H4 (cell line): ENCODE measurements at places on chromosomes 13 and 19.

DNA sequence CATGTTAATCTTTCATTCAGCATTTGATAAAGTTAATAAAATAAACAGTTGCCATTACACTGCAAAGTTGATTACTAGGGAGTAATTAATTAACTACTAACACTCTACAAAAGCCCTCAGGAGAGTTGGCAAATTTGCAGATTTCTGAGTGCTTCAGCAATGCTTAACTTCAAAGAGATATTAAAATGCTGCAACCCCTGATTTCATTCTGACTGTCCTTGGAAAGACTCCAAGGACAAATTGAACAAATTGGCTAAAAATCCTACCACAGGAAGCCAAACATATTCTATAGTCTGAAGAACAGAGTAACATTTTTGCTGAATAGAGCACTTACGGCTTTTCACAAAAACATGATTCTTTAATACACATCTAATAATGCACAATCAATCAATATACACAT, 1543.0 kb downstream of the SLITRK5 start:
- DNase-seq: no peak

GRCh38 chr13:44199627-44200207, 173.9 kb upstream of the SERP2 start:
- no peak for DNase-seq

DNA sequence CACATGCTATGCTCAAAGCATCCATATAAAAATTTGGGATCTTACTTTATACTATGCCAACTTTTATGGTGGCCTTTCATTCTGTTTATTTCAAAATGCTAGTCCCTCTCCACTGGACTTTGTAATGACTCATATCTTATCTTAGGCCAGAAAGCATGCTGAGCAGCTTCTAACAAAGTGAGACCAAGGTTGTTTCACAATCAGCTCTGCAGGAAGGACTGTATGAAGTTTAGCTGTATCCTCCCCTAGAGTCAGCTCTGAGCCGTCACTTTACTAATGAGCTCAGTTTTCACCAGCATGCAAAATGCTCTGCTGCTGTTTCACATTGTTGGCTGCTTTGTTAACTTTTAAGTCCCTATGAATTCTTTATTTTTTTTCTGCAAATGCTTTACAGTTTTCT, 1608.8 kb downstream of the OLFM4 start:
- peak; percentile 70 for DNase-seq

DNA sequence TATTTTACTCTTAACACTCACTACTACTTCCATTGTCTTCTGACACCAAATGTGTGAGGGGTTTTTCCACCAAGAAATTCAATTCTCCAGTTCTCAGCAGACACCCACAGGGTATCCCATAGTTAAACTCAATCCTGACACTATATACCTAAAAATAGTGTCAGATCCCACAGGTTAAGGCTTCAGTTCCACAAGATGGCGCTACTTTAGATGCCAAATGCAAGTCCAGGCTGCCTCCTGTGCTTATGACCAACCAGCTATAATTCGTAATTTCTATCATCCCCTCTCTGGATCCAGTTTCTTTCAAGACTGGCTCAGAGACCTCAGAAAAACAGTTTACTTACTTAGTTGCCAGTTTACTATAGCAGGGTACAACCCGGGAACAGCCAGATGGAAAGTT, 1146.2 kb upstream of the SPRY2 start:
- peak; percentile 16 for DNase-seq

DNA sequence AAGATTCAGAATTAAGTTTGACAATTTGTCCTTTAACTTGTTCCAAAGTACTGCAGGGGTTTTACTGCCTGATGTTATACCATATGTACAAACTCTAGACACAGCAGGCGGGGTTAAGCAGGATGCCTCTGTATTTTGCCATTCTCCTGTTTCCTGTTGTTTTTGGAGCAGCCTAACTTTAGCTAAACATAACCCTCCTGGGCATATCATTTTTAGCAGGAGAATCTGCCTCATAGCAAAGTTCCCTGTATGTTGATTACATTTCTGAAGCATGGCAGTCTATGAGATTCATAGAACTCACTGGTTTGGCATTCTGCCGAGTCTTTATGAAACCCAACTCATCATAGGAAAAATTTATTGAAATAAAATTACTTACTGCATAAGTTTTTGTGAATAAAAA, 5.2 kb downstream of the LHFPL6 start:
- no peak for DNase-seq

DNA sequence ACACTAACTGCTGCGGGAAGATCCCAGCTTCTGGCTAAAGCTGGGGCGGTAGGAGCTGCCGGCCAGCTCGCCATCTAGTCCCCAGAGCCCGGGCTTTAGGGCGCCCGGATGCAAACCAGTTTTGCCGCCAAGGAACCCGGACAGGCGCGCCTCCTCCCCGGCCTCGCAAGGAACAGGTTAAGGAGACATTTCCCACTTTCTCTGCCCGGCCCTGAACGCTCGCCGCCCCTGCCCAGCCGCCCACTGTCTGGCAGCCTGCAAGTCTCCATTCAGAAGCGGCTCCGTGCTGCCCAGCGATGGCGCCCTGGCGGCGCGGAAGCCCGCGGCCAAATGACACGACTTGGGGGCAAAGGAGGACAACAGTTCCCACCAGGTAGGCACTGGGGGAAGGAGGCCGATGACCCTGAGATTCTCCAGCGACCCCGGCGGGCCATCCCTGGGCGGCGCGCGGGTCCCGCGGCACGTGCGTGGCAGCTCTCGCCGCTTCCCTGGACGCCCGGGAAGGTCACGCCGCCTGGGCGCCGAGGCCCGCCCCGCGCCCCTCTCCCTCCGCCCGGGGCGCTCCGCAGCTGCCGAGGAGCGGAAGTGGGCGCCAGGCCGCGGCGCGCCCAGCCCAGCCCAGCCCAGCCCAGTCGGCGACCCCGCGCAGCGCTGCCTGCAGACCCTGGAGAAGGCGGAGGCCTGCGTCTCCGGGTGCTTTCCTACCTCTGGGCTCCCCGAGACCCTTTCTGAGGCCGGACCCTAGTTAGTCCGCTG, 42.2 kb upstream of the HNRNPA1L2 start:
- no peak for DNase-seq

- DNase-seq: no peak
These were observed 111.3 kb upstream of the PCDH9 start for GRCh38 chr13:67341406-67341805.

DNA sequence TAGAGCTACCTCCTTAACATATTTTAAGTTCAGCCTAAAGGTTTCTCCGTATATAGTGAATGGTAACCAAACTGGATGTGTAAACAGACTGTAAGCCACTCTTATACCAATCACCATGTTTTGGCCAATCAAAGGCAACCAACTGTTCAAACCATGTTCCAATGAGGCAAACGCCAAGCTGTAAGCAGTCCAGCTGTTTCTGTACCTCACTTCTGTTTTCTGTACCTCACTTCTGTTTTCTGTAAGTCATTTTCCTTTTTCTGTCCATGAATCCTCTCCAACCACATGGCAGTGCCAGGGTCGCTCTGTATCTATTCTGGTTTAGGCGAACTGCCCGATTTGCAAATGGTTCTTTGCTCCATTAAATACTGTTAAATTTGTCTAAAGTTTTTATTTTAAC, 24.4 kb downstream of the COMMD6 start:
- no peak for DNase-seq

- no peak for DNase-seq
These were observed 14.2 kb downstream of the DPF1 start for GRCh38 chr19:38209671-38210457.

- peak; percentile 5 for DNase-seq
These were observed 20.1 kb upstream of the MYO16 start for GRCh38 chr13:108609353-108609752.

DNA sequence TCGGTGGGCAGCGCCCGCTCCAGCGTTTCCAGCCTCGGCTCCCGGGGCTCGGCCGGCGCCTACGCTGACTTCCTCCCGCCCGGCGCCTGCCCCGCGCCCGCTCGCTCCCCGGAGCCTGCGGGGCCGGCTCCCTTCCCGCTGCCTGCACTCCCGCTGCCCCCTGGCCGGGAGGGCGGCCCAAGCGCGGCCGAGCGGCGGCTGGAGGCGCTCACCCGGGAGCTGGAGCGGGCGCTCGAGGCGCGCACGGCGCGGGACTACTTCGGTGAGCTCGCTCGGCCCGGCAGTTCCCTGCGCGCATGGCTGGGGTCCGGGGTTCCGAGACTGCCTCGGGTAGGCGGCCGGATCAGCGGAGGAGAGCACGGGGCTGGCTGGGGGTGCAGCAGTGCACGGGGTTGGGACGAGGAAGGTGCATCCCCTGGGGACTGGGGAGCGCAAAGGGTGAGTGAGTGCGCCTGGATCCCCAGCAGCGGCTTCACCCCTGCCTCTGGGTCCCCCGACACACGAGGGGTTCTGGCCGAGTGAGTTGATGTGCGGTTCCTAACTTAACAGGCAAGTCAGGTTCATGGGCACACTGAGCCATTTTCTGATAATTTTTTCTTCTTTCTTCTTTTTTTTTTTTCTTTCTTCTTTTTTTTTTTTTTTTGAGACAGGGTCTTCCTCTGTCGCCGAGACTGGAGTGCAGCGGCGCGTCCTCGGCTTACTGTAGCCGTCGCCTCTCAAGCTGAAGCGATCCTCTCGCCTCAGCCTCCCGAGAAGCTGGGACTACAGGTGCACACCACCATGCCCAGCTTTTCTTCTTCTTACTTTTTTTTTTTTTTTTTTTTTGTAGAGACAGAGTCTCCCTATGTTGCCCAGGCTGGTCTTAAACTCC, 1.1 kb downstream of the WTIP start:
- no peak for DNase-seq

- no peak for DNase-seq
These were observed 309.5 kb downstream of the TEX29 start for GRCh38 chr13:111629926-111630325.

DNA sequence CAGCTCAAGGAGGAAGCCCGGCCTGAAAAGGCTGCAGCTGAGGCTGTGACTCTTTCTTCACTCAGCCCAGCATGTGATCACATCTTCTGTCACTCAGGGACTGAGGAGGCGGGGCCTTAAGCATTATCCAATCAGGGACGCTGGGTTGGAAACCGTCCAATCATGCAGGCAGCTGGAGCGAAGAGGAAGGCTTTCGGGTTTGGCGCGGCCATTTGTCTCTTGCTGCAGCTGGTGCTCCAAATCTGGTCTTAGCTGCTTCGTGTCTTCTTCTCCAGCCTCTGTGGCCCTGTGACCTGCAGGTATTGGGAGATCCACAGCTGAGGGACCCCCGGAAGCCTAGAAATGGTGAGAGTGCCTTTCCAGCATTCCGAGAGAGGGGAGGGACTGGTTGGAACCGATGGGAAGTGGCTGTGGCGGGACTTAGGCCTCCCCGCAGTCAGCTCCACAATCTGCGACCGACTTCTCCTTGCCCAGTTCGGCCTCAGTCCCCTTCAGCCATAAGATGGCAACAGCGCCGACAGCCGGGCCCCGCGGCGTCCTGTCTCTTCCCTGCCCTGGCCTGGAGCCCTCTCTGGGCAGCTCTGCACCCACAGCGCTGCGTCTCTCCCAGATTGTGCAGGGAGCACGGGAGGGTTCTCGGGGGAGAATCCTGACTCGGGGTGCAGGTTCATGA, at the start of gene ZNF90:
Gene ZNF90 (plus strand): TSS at position 210 of the 673 bp plus-strand sequence. CDS start 133 bp downstream, at position 343.
- peak; percentile 96 for DNase-seq

- DNase-seq: no peak
These were observed 11.0 kb downstream of the SGTA start for GRCh38 chr19:2771786-2772674.

DNA sequence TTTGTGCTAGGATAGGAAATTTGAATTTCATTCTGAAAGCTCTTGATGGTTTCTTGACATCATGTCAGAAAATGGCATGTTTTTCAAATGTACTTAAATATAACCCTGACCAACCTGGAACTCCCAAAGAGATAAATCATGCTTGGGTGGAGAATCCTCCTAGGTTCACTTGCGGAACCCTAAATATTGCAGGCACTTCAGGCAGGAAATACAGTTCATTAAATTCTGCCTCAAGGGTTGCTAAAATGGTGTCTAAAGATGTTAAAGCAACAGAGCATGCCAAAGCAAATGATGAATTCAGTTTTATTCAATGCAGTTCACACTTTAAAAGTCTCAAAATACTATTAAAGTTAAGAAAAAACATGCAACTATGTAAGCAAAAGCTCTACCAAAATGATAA, 415.9 kb downstream of the SLITRK6 start:
- no peak for DNase-seq

DNA sequence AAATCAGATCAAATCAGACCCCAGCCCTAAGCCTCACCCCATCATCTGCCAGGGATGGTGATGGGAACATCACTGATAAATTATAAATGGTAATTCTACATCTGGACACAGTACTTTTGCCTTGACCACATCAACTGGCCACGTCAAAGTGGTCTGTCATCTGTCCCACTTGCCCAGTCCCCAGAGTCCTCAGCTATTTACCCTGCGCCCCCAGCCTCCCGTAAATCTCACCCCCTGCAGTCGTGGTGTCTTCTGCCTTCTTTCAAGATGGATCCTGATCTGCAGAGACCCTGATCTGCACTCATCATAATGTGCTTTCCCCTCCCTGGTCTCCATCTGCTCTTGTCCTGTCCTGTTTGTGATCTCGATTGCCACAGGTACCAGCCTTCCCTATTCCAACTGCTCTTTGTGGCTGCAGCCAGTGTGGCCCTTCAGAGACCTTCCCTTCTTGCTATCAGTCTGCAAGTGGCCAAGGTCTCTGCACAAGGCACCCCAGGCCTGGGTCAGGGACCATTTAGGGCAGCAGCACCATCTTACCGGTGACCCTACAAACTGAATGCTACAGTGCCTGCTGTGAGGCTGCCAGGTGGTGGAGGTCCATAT, 26.7 kb upstream of the POP4 start:
- DNase-seq: no peak

GRCh38 chr19:48926909-48927308, 6.6 kb upstream of the DHDH start:
- peak; percentile 94 for DNase-seq

- no peak for DNase-seq
These were observed 136.5 kb downstream of the RNF17 start for GRCh38 chr13:24900507-24900906.

- DNase-seq: peak; percentile 73
These were observed 500 bp downstream of the PGLS start for GRCh38 chr19:17511724-17512573.

- no peak for DNase-seq
These were observed 338.6 kb upstream of the ARGLU1 start for GRCh38 chr13:106906426-106906996.

DNA sequence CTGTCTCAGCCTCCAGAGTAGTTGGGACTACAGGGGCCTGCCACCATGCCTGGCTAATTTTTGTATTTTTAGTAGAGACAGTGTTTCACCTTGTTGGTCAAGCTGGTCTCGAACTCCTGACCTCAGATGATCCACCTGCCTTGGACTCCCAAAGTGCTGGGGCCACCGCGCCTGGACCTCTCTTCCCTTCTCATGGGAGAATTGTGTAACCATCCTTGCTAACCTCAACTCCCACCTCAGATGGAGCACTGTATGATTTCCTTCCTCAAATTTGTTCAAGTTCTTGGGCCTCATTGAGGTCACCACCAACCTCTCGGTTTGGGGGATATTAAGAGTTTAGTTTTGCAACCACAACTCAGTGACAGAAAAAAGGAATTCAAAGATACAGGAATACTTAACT, 10.7 kb downstream of the LILRA5 start:
- no peak for DNase-seq

- DNase-seq: no peak
These were observed 7.4 kb downstream of the ZNF154 start for GRCh38 chr19:57701625-57702024.
